Urothelium cell line (cell line): ENCODE measurements at places on chromosomes 4 and X.

- peak; percentile 4 for DNase-seq
These were observed 961 bp upstream of the MBNL3 start for GRCh38 chrX:132489578-132490419.

GRCh38 chrX:16586377-16587112 lies 63.4 kb upstream of the S100G start:
- no peak for DNase-seq

- peak; percentile 24 for DNase-seq
These were observed 202.3 kb upstream of the CENPE start for GRCh38 chr4:103400405-103400804.

DNA sequence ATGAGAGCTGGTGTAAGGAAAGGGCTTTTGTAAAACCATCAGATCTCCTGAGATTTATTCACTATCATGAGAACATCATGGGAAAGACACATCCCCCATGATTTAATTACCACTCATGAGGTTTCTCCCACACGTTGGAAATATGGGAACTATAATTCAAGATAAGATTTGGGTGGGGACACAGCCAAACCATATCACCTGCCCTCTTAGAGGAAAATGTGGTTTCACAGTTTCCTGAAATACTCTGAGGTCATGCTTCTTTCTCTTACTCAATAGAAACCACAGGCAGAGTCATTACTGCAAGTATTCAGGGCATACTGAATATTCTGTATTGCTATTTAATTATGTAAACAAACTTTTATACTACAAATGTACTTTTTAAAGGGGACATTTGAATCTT lies 1453.3 kb downstream of the PCDH18 start:
- no peak for DNase-seq

DNA sequence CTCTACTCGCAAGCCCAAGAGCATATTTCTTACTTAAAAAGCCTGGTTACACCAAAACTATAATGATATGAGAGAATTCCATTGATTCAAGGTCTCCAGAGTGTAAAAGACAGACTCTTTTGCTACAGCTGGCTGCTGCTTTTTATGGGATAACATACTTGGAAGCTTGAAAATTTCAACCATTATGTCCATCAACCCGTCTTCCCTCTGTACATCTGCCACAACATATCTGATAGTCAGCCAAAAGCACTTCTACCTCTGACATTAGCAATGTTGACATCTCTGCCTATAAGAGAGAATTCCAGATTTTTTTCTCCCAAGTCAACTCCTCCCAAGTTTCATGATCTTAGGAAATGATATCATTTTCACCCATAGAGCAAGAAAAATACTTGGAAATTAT lies 54.4 kb upstream of the IQCM start:
- DNase-seq: no peak

- DNase-seq: no peak
These were observed 40.2 kb upstream of the FAM9C start for GRCh38 chrX:13084611-13085010.
